ENCODE measurements at places on chromosomes 12 and 14. TPM values are rescaled to one million over a fixed set of nuclear protein-coding genes. Genes with fewer than 3 reads are reported as not detected.

Gene FGF6
- not detected for total RNA-seq

Gene EIF2S3B
- 0.60 TPM for total RNA-seq

Gene KLRD1
- not detected for total RNA-seq

Gene SDR39U1
- total RNA-seq = 42.7 TPM

Gene MNAT1
- total RNA-seq = 48.3 TPM

Gene CLEC4D
- not detected for total RNA-seq

All from A549 treated with RU486 at 1 μM for 4 hours (cell line).